Stimulated activated CD4-positive, alpha-beta T cell treated with anti-CD3 and anti-CD28 coated beads, TNF-alpha, amount 100 ng/mL, for 48 hours (primary cell): ENCODE measurements at places on chromosomes 11 and 22.

GRCh38 chr11:113849713-113850112, 25.7 kb downstream of the USP28 start:
- no peak for DNase-seq

- peak; percentile 18 for DNase-seq
Measured at GRCh38 chr11:47552056-47552565, 821 bp downstream of the CELF1 start.

GRCh38 chr11:64553554-64554201, 37.3 kb upstream of the SLC22A12 start:
- DNase-seq = peak; percentile 38

GRCh38 chr11:35049859-35050531, 89.0 kb upstream of the CD44 start:
- no peak for DNase-seq

- DNase-seq = no peak
Measured at GRCh38 chr11:123628936-123629683, 25.3 kb downstream of the SCN3B start.

- no peak for DNase-seq
Measured at GRCh38 chr11:14237444-14237961, 121.5 kb downstream of the RRAS2 start.

GRCh38 chr11:116579857-116580727, 192.7 kb downstream of the BUD13 start:
- no peak for DNase-seq

DNA sequence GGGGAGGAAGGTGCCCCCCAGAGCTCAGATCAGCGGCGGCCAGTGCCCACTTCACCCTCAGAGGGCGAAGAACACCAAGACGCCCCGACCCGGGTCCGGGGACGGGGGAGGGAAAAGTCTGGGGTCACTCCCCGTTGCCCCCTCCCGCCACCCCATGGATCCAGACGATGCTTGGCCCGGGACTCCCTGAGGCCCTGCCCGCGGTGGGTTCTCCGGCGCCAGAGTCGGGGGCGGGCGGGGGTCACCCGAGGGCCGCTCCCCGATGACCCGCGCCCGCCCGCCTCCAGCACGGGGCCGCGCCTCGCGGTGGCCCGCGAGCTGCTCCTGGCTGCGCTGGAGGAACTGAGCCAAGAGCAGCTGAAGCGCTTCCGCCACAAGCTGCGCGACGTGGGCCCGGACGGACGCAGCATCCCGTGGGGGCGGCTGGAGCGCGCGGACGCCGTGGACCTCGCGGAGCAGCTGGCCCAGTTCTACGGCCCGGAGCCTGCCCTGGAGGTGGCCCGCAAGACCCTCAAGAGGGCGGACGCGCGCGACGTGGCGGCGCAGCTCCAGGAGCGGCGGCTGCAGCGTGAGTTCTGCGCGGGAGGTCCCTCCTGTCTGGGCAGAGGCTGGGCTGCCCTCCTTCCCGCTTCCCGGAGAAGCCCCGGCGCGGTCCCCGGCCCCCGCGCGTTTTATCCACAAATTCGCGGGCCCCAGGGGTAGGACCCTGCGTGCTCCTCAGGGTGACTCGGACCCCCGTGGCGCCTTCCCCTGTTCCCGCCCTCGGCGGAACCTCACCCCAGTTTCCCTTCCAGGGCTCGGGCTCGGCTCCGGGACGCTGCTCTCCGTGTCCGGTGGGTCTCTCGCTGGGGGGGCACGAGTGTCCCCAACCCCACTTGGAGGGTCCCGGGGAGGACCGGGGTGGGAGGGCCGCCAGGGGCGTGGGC, 1.1 kb downstream of the NLRP6 start:
- DNase-seq = no peak

GRCh38 chr11:11252403-11252802, 100.6 kb downstream of the CSNK2A3 start:
- no peak for DNase-seq

GRCh38 chr11:11876458-11876857, 34.7 kb downstream of the USP47 start:
- no peak for DNase-seq

GRCh38 chr11:134038897-134039470, 29.9 kb upstream of the JAM3 start:
- DNase-seq = no peak

DNA sequence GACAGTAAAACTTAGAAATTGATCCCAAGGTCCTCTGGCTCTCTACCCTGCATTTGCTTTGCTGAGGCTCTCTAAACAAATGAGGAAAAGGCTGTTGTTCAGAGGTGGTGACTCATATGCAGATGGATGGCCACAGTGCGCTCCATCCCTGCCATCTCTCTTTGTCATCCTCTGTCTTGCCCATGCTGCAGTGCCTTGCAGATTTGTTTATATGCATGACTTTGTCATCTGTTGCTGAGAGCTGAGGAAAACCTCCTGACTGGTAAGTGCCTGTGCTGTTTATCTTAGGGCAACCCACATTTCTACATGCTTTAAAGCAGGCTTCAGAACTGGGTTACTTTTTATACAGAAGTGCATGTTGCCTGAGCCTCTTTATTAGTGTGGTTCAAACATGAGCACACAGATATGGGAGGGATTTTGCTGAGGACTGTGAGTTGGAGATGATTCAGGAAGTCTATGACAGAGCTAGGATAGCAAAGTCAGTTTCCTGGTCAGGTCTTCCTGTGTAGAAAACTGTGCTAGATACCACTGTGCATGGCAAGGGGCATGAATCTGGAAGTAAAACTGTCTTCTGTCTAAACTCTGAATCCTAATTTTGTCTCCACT, 57.4 kb downstream of the JAM3 start:
- no peak for DNase-seq

- DNase-seq = peak; percentile 23
Measured at GRCh38 chr11:2142762-2143202, 3.6 kb upstream of the IGF2 start.

GRCh38 chr22:24157822-24158135, 23.5 kb upstream of the SUSD2 start:
- DNase-seq = no peak

DNA sequence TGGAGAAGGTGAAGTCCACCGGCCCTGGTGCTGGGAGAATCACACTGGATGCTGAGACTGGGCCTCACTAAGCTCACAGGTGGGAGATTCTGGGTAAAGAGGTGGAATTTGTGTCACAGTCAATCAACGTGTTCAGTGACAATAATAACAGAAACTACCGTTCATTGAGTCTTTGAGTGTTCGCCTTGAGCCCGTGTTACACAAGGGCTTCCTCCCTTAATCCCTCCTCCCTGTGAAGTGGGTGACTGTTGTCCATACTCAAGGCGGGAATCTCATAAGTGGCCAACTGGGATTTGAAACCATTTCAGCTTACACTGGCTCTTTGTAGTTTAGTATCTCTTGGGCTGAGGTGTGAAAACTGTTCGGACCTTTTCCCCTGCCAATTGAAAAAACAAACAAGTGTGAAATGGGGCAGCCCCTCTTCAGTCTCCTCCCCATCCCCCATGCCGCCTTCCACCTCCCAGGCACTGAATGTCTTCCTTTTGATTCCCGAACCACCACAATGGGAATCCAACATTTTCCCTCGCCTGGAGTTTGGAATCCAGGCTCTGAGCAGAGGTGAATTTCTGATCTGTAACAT, 502.4 kb downstream of the MIAT start:
- no peak for DNase-seq

- no peak for DNase-seq
Measured at GRCh38 chr22:41517172-41518047, 26.9 kb downstream of the POLR3H start.

DNA sequence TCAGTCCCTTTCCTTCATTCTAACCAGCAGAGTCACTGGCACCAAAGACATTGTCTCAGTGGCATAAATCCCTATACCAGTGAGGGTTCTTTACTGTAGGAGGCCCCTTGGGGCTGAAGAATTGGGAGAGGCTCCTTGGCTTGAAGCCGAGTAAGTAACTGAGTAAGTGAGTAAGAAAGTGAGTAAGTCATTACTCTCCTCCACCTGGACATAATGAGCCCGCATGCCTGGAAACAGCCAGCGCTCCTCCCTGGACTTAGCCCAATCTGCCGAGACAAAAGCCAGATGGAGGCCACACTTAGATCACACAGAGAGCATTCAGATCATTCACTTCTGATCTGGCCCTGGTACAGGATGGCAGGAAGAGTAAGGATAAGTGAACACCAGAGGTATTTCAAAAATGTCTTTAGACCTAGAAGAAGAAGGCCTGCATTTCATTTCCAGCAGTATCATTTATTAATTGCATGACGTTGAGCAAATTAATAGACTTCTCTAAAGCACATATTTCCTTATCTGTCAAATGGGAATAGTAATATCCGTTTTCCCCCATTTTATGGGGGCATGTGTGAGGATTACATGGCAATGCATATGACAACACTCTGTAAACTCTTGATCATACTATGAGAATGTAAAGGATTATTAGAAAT, 8.2 kb upstream of the MICAL3 start:
- no peak for DNase-seq

DNA sequence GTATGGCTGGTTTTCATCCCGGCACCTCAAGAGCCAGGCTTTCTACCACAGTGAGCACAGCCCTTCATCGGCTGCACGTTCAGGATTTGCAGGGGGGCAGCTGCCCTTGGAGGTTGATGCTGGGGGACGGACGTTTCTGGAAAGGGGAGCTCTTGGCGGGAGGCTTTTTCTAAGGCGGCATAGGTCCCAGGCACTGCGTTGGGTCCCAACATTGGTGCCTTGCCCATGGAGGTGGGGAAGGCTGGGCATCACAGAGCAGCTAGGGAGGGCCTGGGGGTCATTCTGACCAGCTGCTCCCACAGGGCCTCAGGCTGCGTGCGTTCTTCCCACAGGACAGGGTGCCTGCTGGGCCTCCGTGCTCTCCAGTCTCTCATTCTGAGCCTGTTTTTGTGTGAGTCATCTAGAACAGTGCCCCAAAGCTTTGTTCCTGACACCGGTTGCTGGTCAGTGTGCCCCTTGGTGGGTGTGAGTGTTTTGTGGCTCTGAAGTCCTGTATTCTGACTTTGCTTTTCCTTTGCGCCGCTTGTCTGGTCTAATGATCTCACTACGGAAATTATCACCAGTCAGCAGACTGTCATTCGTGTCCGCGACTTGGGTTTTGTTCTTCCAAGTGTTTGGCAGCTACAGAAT, 275.9 kb downstream of the TBC1D22A start:
- no peak for DNase-seq

- DNase-seq = peak; percentile 33
Measured at GRCh38 chr11:102495161-102496042, 35.1 kb downstream of the MMP7 start.

DNA sequence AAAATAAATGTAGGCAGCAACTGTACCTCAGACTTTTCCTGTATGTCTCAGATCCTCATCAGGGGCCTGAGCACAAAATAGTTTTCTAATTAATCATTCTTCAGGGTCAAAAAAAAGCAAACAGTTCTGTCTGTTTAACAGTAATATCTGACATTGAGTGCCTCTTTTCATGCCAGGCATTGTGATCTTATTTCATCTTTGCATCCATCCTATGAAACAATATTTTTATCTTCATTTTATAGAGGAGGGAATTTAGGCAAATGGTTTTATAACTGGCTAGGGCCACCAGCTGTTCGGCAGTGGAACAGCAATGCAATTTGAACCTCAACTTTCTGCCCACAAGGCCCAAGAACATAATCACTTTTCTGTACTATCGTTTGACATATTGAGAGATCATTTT, 145.6 kb downstream of the WNT7B start:
- DNase-seq = no peak

- no peak for DNase-seq
Measured at GRCh38 chr11:115761817-115762216, 257.6 kb upstream of the CADM1 start.

- no peak for DNase-seq
Measured at GRCh38 chr11:127470306-127470884, 469.8 kb upstream of the KIRREL3 start.

DNA sequence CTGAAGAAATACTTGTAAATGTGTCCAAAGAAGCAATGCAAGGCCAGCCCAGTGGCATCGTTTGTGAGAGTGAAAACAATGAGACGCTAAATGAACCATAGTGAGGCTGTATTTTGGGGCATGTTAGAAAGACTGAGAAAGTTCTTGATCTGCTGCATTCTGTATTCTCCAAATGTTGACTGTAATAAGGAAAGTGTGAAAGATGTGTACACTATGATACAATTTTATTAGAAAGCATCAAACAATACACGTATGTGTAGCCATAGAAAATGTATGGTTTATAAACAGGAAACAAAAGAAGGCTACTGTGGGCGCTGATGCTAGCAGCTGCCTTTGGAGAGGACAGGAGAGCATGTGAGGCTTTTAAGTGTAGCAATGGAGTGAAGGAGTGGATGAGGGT, 233.5 kb upstream of the E2F8 start:
- no peak for DNase-seq

- peak; percentile 8 for DNase-seq
Measured at GRCh38 chr11:46120346-46121300, 631 bp downstream of the PHF21A start.

DNA sequence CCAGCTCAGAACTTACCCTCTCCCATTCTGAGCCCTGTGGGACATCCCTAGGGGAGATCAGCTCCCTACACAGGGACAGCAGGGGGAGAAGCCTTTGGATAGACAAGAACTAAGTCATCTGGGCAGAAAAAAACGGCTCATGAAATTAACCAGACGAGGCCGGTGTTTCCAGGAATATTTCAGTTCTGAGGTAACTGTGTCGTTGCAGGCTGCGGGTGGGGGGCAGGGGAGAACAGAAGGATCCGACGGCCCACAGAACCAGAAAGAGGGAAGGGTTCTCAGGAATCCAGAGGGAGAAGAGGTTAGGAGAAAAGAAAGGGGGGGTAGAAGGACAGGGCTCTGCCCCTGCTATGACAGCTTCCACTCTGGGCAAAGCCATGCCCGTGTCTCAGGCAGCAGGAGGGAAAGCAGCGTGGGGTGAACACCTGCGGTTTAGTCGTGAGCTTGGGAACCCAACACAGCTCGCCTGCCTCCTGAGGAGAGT, 3.6 kb downstream of the CLCF1 start:
- no peak for DNase-seq

DNA sequence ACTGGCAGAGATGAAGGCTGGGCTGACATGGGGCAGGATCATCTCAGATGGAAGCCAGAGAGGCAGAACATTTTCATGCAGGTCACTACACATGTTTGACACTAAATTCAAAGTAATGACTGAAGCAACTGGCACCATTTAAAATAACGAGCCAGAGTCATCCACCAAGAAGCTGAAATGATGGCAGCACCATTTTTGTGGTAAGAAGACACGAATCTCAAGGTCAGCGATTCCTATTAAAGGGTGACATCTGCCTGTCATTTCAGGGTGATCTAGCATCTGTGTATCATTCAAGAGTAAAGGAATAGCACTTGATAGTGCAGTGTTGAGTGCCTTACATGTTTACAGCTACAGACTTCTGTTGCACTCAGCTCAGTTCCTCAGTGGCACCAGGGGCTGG, 113.4 kb upstream of the C11orf87 start:
- DNase-seq = no peak

DNA sequence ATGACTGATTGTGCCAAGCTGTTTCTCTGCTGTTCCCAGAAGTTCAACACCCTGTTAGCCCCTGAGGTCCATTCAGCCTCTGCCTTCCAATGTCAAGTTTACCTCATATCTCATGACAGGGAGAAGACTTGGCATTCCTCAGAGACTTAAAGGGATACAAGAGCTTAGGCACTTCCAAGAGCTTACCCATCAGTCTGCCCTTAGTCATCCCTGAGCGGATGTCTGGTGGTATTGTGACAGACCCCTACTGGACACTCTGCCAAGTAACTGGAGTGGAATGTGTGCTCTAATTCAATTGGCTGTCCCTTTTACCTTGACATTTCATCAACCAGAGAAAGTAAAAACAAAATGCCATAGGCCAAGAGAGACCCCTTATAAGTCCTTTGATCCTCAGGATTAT, 151.5 kb downstream of the AASDHPPT start:
- no peak for DNase-seq

- no peak for DNase-seq
Measured at GRCh38 chr11:33620423-33621171, 80.0 kb downstream of the C11orf91 start.

GRCh38 chr11:128238521-128239265, 348.7 kb downstream of the ETS1 start:
- no peak for DNase-seq
